ENCODE measurements at places on chromosomes 2 and 18.

DNA sequence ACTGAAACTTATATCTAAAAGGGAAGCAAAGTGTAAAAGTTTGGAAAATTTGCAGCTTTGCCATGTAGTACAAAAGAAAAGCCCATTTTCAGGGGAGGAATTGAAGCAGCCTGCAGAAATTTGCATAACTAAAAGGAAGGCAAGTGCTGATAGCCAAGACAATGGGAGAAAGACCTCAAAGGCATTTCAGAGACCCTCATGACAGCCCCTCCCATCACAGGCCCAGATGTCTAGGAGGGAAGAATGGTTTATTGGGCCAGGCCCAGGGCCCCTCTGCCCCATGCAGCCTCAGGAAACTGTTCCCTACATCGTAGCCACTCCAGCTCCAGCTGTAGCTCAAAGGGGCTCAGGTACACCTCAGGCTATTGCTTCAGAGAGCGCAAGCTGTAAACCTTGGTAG is 14.4 kb upstream of the WDR75 start:
- DNase-seq, result no peak

- no peak for DNase-seq
Observed at GRCh38 chr2:190882856-190883582, 2.4 kb downstream of the GLS start.

GRCh38 chr2:46857871-46858701 is 57.5 kb downstream of the MCFD2 start:
- no peak for DNase-seq

GRCh38 chr2:198476007-198476406 is 671.6 kb downstream of the PLCL1 start:
- DNase-seq, result no peak

DNA sequence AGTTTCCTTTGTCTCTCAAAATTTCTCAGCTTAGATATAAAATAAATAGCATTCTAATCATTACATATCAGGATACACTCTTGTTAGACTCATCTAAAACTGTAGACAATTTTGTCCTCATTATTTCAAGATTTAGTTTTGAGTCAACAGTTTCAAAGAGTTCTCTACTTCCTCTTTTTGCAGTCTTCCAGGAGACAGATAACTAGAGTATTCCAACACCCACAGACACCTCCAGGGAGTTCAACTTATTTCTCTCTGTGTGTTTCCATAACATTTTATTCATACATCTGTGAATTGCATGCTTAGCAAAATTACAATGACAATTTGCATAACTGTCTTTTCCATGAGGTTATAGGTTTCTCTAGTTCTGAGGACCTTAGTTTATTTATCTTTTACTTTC is 166.6 kb upstream of the HNMT start:
- DNase-seq, result no peak

DNA sequence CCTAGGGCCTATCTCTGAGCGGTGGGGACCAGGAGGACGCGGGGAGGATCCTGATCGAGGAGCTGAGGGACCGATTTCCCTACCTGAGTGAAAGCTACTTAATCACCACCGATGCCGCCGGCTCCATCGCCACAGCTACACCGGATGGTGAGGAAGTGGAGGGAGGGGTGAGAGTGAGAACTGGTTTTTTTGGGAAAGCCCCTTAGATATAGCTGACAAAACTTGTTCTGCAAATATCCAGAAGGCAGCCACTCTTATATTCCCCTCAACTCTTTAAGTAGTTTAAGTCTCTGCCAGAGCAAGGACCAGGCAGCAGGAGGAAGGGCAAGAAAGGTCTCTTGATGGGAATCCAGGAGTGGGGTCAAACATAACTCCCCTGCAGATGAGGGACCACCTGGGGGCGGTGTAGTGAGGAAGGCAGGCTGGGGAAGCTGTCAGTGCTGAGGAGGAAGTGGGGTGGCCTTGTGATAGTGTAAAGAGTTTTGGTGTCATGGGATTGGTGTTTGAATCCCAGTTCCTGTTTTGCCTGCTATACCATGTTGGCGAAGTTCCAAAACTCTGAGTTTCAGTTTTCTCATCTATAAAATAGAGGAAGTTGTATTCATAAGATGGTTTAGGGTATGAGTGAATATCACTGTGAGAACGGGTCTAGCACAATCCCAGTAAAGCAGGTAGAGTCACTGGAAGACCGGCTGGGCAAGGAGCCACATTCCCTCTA is 3.4 kb downstream of the NAGK start:
- DNase-seq, result peak; percentile 31

- no peak for DNase-seq
Observed at GRCh38 chr2:237320801-237321560, 93.0 kb downstream of the COL6A3 start.

GRCh38 chr18:7684966-7685365 is 117.8 kb downstream of the PTPRM start:
- DNase-seq, result no peak

DNA sequence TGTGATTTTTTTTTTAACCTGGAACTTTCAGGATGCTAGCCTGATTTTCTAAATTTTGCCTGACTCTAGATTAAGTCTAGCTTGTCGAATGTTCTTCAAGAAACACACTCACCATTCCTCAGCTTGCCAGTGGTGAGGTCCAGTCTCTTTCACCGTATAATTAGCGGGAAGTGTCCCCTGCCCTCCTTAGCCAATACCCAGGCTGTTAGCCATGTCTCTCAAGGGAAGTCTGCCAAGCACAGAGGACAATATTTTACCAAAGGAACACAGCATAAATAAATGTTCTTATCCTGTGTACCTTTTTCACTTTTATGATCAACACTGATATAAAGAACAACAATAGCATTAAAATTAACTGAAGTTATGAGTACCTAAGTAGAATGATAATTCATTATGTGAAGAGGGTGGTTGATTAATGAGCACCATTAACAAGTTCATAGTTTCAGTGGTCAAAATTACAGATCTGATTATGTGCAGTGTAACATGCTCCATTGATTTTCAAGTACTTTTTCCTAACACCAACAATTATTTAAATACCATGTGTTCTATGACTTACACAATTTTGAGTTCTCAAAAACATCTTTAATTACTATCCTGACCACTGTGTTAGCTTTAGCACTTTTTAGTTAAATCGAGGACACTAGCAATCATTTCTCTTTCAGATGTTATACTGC is 445.8 kb upstream of the RAB12 start:
- no peak for DNase-seq

GRCh38 chr2:88074854-88075292 is 7.2 kb downstream of the SMYD1 start:
- DNase-seq, result no peak

DNA sequence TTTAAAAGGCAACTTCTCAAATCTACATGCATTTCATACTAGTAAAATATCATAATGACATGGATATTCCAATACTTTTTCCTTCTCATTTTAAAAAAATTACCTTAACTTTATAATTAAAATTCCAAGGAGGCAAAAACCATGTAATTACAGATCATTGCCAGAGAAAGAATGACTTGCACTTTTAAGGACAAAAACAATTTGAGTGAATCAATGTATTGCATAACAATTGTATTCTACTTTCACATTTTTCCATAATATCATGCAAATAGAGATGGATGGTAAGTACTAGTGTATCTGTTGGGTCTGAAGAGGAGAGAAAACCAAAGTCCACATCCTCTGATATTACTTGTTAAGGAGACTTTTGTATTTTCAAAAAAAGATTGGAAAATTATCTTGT is 89.5 kb upstream of the NCK2 start:
- DNase-seq, result no peak

DNA sequence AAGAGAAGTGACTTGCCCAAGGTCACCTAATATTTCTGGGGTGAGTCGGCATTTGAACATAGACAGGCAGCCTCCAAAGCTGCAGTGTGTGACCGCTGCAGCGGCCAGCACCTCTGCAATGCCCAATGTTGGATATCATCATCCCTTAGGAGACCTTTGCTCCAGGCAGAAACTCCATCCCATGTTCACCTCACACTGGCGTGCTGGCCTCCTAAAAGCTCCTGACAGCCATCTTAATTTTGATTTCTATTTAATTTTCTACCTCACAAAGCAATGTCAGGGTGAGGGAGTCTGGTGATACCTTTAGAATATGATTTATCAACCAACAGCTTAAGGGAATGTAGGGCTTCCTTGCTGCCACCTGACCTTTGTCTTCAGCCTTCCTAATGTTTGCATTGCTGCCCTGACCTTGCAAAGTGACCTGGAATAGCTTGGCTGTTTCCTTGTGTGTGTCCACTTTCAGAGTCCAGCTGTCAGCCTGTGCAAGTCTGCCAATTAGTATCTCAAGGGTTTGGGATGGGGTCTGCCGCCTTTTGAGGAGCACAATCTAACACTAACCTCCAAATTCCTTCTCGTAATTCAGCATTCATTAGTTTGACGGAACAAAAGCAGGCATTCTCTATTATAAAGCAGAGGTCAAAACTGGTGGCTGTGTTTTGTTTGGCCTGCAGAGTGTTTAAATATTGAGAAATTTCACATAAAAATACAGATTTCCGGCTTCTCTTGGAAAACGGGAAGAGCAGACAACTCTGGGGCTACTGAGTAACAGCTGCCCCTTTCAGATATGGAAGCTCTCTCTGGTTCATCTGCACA is 127.6 kb downstream of the PLEKHM3 start:
- DNase-seq, result no peak

- no peak for DNase-seq
Observed at GRCh38 chr2:170276925-170277629, 99.1 kb downstream of the MYO3B start.

DNA sequence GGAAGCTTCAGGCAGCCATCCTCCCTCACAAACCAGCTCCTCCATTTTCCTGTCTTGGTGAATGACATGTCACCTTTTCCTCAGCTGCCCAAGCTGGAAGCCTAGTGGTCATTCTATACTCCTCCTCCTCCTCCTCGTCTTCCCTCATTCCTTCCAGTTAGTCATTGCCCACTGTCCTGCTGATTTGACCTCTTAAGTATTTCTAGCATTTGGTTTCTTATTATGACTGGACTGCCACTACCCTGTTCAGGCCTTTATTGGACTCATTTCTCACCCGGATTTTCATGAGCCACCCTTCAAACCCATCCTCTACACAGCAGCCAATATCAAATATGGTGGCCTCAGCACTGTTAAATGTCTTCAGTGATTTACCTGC is 21.9 kb upstream of the MGAT5 start:
- DNase-seq, result no peak

DNA sequence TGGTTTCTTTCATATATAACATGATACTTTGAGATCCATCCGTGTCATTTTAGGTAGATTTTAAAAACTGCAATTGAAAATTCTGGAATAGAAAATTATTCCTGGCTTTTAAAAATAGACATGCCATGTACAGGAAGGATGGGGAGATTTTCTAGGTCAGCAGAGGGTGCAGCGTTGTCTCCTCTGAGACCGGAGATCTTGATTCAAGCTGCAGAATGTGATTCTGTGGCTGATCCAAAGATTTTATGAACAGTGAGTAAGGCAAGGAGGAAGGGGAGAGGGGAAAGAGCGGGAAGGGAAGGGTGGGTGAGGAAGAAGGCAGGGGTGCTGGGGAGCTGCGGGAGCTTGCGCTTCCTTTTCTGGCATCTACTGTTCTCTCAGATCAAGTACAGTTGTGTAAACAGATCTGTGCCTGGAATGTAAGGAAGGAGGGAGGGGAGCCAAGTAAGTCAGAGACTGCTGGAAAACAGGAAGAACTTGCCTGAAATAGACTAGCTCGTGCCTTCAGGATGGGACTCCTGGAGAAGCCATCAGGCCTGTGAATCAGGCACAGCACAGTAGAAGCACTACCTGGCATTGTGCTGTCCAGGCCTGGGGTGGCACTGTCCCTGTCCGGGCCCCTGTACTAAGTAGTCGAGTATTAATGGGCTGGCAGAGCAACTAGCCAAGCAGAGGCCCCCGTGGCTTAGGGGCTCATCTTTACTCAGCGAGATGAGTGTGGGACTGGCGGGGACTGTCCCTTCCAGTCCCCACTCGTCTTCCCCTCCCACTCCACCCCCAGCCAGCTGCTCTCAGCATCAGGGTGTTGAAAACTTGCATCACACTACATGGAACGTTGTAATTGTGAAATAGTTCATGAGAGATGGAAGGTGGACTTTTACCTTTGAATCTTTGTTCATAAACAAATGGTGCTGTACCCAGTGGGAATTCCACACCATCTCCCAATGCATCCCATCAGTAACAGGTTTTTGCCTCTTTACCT is 163.5 kb downstream of the UXS1 start:
- DNase-seq, result no peak

DNA sequence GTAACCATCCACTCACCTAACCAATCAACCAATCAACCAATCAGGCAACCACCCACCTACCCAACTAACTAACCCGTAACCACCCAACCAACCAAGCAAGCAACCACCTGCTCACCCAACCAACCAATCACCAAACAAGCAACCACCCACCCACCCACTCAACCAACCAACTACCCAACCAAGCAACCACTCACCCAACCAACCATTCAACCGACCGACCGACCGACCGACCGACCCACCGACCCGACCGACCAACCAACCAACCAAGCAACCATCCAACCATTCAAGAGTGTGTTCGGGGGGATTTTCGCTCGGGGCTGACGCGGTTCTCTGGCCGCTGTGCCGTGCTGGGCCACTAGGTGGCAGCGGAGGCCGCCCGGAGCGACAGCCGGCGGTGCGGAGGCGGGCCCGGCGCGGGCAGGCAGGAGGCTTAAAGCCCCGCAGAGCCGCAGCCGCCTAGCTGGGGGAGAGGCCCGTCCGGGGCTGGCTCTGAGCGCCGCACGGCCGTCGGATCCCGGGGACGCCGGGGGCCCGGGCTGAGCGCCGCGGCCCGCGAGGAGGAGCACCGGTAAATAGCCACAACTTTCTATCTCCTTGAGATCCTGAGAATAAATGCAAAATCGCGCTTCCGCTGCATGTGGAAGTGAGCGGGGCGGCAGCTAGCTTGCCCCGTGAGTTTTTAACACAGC is at the start of gene MC5R:
TSS of gene MC5R (plus strand) at position 443 of the 689 bp plus-strand sequence. CDS start 1,617 bp downstream, outside the sequence.
- peak; percentile 52 for DNase-seq

Data from activated effector memory CD4-positive, alpha-beta T cell treated with Interleukin-2 at 50 U/mL for 16 hours (primary cell).